ENCODE measurements at places on chromosomes 12 and 14. TPM values are rescaled to one million over a fixed set of nuclear protein-coding genes. Genes with fewer than 3 reads are reported as not detected.

TMPRSS12 gene
- not detected for total RNA-seq

ZC2HC1C gene
- total RNA-seq = 1.3 TPM

DNA sequence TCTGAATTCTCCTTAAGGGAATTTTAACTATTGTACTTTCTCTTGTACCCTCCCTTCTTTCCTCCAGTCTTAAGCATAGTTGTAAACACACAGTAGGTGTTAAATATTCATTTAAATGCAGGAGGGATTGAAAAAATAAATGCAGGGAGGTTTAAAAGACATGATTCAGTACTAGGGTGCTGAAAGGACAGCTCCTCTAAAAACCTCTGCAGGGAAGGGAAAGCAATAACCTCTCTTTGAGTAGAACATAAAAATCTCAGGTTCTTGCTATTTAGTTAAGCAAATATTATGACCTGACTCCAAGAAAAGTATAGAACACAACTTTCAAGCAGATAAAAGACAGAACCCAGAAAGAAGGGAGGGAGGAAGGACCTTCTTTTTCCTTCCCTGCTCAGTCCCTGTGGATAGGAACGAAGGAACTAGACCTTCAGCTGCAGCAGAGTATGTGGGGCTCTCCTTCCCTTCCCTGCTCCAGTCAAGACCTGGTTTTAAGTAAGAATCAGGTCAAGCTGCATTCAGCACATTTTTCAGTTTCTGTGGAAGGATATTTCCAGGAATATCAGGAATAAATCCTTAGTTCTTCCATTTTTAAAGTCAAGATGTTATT, 4.7 kb downstream of the MAP3K9 start:
- no peak for DNase-seq

GRCh38 chr12:123645878-123646277, 12.2 kb downstream of the GTF2H3 start:
- no peak for DNase-seq

GRCh38 chr12:118548887-118549509, 172.6 kb downstream of the SUDS3 start:
- no peak for DNase-seq

Data from WTC11 (cell line).